AG10803 (cell line): ENCODE measurements at places on chromosomes 1 and 21.

- no peak for DNase-seq
Measured at GRCh38 chr1:153778051-153778823, 3.0 kb downstream of the SLC27A3 start.

DNA sequence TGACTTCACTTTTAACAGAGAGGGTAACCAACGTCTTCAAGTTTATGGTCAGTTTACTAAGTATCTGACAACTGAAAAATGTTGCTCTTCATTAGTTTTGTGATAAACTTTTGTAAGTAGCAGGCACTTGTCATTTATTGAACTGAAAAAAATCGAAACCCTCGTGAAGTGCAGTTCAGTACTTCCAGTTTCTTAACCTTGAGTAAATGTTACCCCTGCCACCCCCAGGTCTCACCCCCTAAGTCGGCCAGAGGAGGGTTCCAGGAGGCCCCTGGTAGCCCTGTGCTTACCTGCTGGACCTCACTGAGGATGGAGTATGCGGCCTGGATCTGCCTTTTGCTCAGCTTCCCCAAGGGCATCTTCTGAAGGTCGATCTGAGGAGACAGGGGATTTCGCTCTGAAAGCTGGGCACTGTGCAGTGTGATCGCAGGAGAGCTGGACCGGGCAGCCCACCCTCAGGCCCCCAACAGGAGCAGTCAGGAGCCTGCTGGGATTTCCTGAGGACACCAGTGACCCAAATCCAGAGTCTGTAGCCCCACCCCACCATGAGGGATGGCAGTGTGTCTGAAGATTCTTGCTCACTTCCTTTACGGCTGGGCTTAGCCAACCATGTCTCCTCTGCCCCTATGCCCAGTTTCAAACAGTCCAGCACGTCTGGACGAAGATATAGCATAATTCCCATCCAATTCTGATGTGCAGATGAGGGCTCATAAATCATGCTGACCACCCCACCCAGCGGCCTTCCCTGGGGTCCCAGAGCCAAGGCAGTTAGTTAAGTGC is 37.6 kb downstream of the PARP1 start:
- DNase-seq = no peak

DNA sequence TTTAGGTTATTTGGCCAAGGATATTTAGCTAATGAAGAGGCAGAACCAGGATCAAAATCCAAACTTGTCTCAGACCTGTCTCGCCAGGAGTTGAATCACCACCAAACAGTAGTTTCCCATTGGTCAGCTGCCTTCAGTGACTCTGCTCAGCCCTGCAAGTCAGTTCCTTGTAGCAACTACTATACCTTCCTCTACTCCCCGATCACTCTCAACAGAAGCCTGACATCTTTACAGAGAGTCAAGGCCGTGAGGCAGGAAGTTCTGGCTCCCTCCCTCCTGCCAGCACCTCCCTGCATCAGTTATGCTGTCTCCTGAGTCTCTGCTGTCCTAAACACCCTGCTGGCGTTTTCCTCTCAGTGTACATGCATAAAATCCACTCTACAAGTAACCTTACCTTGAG is 13.2 kb downstream of the PSMD4 start:
- DNase-seq = no peak

- no peak for DNase-seq
Measured at GRCh38 chr1:1062348-1063163, 11.6 kb downstream of the RNF223 start.

DNA sequence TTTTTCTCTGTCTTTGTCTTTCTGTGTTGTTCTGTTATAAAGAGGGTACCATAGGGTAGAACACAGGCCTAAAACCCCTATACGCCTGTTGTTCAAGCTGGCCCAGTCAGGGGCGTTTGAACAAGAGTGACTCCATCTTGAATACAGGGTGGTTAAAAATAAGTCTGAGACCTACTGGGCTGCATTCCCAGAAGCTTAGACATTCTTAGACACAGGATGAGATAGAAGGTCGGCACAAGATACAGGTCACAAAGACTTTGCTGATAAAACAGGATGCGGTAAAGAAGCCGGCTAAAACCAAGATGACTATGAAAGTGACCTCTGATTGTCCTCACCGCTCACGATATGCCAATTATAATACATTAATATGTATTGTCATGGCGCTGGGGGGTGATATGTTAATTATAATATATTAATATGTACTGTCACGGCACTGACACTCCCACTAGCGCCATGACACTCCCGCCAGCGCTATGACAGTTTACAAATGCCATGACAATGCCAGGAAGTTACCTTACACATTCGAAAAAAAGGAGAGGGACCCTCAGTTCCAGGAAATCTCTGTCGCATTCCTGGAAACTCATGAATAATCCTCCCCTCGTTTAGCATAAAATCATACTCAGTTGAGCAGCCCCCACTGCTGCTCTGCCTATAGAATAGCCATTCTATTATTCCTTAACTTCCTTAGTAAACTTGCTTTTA is 58.5 kb upstream of the KLHDC7A start:
- no peak for DNase-seq

DNA sequence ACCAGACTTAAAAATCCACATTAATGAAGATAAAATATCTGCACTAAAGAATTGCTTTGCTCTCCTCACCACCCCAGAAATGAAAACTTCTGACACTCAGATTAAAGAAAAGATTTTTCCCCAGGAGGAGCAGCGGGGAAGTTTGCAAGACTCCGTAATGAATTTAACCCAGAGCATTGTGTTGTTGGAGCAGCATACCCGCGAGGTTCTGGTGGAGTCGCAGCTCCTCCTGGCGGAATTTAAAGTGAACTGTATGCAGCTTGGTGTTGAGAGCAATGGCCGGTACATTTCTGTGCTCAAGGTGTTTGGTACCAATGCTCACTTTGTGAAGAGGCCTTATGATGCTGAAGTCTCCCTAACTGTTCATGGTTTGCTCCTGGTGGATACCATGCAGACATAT is 46.4 kb downstream of the VPS13D start:
- peak; percentile 53 for DNase-seq

GRCh38 chr1:56416495-56416894 is 162.9 kb downstream of the PLPP3 start:
- DNase-seq = peak; percentile 17

GRCh38 chr1:60367532-60367931 is 294.0 kb upstream of the C1orf87 start:
- DNase-seq = no peak

DNA sequence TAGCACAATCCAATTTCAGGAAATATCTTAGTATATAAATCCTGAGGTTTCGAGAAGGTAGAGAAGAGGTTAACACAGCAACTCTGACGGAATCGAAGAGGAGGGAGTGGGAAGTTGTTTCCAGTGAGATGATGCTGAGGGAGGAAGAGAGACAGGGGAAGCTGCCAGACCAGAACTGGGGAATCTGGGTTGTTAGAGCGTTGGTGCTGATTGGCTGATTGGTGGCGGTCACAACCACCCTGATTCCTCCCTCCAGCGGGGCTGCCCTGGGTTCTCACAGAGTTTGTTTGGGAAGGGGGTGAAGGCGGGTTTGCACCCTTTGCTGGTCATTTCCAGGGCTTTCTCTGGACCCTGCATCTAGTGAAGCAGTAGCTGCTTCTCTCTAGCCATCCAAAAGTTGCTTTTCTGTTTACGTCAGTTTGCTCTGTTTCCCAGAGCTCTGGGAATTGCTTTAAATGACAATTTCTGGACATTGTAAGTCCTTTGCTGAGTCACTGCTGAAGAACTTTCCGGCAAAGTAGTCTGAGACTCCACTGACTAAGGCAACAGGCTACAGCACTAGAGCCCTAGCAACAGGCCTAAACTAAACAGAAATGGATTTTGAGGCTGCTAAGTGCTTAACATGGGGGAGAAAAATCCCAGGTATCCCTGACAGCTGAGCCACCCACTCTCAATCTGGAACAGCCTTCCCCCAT is 90.1 kb downstream of the TENT5C start:
- peak; percentile 97 for DNase-seq

GRCh38 chr1:14666373-14666772 is 67.9 kb downstream of the KAZN start:
- no peak for DNase-seq

DNA sequence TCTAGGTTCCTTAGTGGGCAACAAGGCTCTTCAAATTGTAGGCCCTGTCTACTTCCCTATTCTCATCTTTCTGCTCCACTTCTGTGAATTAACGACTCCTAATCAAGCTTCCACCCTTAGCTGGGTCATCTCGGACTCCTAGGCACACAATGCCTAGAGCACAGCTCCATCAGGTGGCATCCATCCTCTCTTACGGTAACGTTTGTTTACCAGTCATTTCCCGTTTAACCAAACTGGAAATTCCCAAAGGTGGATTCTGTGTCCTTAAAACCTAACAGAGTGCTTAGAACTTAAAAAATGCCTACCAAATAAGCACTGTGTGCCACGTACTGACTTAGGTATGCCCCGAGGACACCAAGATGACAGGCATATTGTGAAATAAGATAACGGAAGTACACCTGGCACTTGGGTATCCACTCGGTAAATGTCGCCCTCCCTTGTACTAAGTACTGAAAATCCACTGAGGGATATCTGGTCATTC is 1.5 kb downstream of the PARP1 start:
- DNase-seq = peak; percentile 11

GRCh38 chr1:182841368-182841988 is 2.3 kb downstream of the DHX9 start:
- DNase-seq = peak; percentile 11

GRCh38 chr1:214233856-214234634 is 46.9 kb upstream of the SMYD2 start:
- DNase-seq = no peak

GRCh38 chr1:198667807-198668206 is 29.0 kb downstream of the PTPRC start:
- DNase-seq = no peak

- peak; percentile 42 for DNase-seq
Measured at GRCh38 chr1:67785847-67786753, 47.2 kb downstream of the GNG12 start.

- DNase-seq = peak; percentile 74
Measured at GRCh38 chr1:57131701-57132394, 166.0 kb upstream of the C8B start.

DNA sequence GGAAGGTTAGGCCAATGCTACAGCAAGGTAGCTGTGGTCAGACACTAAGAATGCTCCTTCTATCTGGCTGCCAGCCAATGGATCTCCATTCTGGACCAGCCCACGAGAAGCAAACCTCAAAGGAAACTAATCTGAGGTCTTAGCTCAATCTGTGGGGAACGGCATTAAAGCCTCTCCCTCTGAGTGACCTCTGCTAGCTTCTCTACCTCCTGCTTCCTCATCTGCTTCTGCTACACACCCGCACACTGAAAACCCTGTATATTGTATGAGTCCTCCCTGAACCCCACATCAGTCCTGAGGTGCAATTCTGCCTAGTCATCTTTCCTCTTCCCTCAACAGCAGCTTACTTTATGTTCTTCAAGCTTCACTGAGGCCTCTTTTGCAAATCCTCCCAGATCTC is 6.9 kb upstream of the GALE start:
- no peak for DNase-seq

- DNase-seq = no peak
Measured at GRCh38 chr1:168087696-168088095, 49.0 kb downstream of the GPR161 start.

DNA sequence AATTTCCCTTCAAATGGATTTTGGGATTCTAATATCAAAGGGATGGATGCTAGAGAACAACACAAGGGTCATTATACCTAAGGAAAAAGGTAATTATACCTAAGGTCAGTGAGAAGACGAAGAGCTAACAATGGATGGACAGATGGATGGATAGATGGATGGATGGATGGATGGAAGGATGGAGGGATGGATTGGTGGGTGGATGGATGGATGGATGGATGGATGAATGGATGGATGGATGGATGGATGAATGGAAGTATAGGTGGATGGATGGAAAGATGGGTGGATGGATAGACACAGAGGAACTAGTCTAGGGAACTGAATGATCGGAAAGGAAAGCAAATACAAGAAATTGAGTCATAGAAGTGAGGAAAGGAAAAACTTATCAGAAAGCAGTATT is 34.0 kb downstream of the SLC35F3 start:
- no peak for DNase-seq

DNA sequence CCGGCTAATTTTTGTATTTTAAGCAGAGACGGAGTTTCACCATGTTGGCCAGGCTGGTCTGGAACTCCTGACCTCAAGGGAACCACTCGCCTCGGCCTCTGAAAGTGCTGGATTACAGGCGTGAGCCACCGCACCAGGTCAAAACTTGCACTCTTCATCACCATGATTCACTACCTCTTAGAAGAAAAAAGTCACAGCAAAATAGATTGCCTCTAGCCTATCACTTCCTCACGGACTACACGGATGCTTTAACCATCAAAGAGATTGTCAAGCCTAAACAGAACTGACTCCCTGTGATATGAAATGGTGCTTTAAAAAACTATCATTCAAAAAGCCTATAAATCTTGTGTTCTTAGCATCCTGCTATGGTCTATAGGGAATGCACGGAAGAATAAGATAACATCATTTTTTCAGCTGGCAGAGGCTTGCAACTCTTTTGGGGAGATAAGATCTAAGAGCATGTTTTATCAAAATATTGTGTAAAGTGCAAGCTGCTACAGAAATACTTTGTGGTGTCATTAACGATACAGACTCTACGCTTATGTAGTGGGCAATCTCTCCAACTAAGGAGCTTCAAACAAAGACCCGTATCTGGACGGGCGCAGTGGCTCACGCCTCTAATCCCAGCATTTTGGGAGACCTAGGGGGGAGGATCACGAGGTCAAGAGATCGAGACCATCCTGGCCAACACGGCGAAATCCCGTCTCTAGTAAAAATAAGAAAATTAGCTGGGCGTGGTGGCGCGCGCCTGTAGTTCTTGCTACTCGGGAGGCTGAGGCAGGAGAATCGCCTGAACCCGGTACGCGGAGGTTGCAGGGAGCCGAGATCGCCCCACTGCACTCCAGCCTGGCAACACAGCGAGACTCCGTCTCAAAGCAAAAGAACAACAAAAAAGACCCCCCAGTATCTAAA is 966 bp downstream of the TFB2M start:
- DNase-seq = no peak

DNA sequence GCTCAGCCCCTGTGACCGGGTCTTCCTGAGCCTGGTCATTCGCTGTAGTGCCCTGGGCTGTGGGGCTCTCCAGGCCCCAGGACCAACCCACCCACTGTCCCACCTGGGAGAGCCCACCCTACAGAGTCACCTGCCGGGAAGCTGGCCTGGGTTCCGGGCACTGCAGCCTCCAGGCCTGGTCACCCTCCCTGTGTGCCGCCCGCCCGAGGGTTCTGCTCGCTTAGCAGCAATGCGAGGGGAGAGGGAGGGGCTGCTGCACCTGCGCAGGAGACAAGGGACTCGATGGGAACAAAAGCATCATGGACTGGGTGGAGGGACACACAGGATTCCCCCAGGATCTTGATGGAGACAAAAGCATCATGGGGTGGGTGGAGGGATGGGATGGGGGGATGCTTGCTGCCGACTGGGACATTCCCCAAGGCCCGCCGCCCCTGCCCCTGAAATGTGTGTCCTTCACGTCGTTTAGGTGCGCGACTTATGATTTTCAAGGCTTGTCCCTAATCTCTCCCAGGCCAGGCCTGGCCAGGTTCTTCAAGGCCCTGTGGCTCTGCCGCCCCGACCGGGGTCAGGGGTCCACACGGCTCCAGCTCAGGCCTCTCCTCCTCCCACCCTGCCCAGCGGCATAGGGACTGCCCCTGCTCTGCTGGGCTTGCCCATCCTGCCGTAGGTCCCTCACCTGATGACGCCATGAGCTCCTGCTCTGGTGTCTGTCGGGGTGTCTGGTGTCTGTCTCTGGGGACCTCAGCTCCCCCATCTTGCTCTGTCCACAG is 1.7 kb downstream of the KRTAP10-8 start:
- DNase-seq = no peak

GRCh38 chr1:117561551-117561950 is 44.3 kb upstream of the TENT5C start:
- no peak for DNase-seq

- DNase-seq = no peak
Measured at GRCh38 chr1:48644190-48644900, 132.3 kb downstream of the BEND5 start.
